Activated CD8-positive, alpha-beta memory T cell treated with anti-CD3 and anti-CD28 coated beads, Interleukin-2, amount 10 ng/mL, durations not matched to agents 7 days and 5 days (primary cell): ENCODE measurements at places on chromosomes 13 and 19. TPM values are rescaled to one million over a fixed set of nuclear protein-coding genes. Genes with fewer than 3 reads are reported as not detected.

The RAB11B gene
- 97.3 TPM for total RNA-seq

The LGALS7 gene
- not detected for total RNA-seq

The KIR3DL2 gene
- 0.54 TPM for total RNA-seq

The ZNF93 gene
- total RNA-seq = 10.8 TPM
